ENCODE measurements at places on chromosomes 4 and X. TPM values are rescaled to one million over a fixed set of nuclear protein-coding genes. Genes with fewer than 3 reads are reported as not detected.

Gene RTL9
- not detected for total RNA-seq

Gene MAOA
- total RNA-seq: 65.0 TPM

Gene PCSK1N
- 0.29 TPM for total RNA-seq

Gene GYPA
- not detected for total RNA-seq

Gene MAPK10
- total RNA-seq: under 0.01 TPM

Gene GAGE2A
- not detected for total RNA-seq

Gene PDE6B
- total RNA-seq: 1.5 TPM

Gene POU3F4
- not detected for total RNA-seq

Gene GBA3
- total RNA-seq: not detected

Gene GLRA3
- not detected for total RNA-seq

Gene FAM50A
- total RNA-seq: 44.1 TPM

Gene SMIM31
- not detected for total RNA-seq

Gene DCAF8L2
- 0.10 TPM for total RNA-seq

Gene MAGEB10
- total RNA-seq: not detected

Gene SUPT20HL2
- total RNA-seq: not detected

Gene KLB
- not detected for total RNA-seq

Gene GTPBP6
- 43.4 TPM for total RNA-seq

Gene HAND2
- not detected for total RNA-seq

Gene ASMT
- not detected for total RNA-seq

Gene CXCR3
- total RNA-seq: not detected

Gene REELD1
- not detected for total RNA-seq

Gene RBMX2
- 21.9 TPM for total RNA-seq

Gene ERAS
- not detected for total RNA-seq

Gene SSX2
- total RNA-seq: not detected

Gene PLP1
- not detected for total RNA-seq

Gene ESX1
- 0.29 TPM for total RNA-seq
